ENCODE measurements at places on chromosomes 3 and 15.

DNA sequence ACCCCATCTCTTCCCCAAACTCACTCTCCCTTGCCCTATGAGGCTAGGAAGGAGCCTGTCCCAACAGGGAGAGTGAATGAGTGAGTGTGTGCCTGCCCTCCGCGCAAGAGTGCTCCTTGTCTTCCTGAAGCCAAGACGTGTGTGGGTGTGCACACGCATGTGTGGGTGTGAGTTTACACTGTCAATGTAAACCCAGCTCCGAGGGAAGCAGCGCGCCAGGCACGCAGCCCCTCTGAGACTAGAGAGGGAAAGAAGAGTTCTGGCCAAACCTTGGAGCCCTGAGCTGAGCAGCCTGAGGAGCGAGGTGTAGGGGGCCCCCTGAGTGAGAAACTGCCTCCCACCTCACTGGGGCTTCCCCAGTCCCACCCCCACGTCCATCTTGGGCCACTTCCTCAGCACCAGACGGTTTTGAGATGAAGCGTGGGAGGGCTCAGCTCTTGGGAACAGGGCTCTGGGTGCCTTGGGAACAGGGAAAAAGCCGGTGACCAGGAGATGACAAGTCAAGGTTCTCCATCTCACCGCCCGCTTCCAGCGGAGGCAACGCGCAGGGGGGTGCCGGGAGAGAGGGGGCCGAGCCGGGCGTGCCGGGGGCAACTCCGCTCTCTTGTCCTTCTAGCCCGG, 5.1 kb downstream of the MECOM start:
- no peak for DNase-seq

DNA sequence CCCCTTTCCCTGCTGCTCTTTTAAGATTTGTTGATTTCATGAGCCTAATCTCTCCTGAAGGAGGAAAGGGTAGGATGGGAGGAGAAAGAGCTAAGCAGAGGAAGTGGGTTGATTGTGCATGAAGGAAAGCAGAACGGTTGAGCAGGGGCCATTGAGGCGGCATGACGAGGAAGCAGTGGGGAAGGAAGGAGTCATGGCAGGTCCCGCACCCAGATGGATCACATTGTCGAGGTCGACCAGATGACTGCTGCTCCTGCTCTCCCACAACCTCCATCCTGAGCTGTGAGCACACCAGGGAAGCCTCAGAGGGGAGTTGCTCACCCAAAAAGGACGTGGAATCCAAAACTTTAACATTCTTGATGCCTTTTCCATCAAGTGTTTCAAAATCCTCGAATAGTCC, 42.8 kb downstream of the ABTB1 start:
- no peak for DNase-seq

- no peak for DNase-seq
These were observed 77.4 kb downstream of the LSAMP start for GRCh38 chr3:116367761-116368395.

GRCh38 chr3:55792009-55792408, 304.9 kb upstream of the WNT5A start:
- DNase-seq = no peak

DNA sequence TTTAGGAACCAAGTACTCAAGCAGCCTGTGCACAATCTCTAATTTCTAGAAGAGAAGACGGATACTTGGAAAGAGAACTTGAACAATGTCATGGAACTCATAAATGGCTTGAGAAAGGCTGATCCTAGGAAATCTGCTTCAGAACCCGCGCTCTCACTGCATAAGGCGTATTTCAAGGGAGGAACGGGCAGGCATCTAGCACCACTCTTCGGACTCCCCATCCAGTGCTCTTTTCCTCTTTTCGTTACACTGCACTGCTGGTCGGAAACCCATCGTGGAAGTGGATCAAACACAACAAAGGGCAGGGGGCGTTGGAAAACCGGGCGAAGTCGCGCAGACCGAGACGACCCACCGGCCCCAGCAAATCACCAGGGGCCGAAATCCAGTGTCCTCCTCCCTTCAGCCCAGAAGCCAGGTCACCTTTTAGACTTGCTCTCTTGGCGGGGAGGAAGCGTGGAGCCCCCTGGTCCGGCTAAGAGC, 539 bp upstream of the TLNRD1 start:
- DNase-seq = peak; percentile 40
